ENCODE measurements at places on chromosomes 2 and 18.

GRCh38 chr2:62465039-62465740 lies 40.8 kb downstream of the TMEM17 start:
- no peak for DNase-seq

DNA sequence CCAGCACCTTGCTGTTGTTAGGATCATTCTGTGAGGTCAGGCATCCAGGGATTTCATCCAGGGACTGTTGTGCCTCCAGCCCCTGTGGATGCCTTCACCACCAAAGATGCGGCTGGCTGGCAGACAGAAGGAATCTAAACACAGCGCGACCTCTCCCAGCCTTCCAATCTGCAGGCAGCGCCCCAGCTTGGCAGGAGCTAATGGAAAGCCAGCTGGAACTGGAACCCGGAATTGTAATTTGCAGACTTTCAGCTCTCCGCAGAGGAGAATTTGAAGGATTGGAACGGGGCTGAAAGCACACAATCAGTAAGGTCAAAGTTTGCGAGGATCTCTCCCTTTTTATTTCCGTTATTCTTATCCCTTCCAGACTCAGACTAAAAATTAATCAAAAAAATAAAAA lies 127.8 kb downstream of the TRIB2 start:
- no peak for DNase-seq

DNA sequence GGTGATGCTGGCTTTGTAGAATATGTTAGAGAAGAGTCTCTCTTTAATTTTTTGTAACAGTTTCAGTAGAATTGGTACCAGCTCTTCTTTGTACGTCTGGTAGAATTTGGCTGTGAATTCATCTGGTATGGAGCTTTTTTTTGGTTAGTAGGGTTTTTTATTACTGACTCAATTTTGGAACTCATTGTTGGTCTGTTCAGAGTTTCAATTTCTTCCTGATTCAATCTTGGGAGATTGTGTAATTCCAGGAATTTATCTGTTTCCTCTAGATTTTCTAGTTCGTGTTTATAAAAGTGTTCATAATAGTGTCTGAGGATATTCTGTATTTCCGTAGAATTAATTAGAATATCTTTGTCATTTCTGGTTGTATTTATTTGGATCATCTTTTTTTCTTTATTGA lies 943.5 kb downstream of the TRIB2 start:
- DNase-seq: no peak

GRCh38 chr2:180473456-180473855 lies 466.4 kb upstream of the CWC22 start:
- no peak for DNase-seq

GRCh38 chr2:11753452-11753885 lies 7.0 kb downstream of the LPIN1 start:
- no peak for DNase-seq

DNA sequence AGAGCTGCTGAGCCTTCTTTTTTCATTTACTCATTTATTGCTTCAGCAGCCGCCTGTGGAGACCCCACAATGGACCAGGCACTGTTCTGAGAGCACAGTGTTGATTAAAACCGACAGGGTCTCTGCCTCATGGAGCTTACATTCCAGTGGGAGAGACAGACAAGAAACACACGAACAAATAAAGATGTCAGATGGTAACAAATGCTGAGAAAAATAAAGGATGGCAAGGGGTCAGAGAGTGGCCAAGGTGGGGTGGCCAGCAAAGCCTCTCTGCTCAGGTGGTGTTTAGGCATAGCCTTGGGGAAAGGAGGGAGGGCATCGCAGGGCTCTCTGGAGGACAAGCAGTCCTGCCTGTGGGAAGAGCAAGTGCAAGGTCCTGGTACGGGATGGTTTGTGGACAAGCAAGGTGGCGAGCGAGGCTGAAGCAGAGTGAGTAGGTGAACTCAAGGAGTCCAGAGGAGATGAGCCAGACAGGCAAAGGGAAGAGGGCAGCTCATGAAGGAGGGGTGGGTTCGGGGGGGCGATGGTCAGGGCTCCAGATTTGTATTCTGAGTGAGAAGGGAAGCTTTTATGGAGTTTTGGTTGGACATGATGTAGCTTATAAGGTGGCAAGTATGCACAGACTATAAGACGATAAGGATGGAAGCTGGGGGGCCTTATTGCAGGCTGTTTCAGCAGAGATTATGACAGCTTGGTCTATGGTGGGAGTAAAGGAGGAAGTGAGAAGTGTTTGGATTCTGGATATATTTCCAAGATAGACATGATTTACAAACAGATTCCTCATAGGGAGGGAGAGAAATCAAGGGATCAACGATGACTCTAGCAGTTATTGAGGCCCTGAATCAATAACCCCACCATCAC lies 8.8 kb upstream of the ITGB6 start:
- DNase-seq: no peak

GRCh38 chr2:40266201-40266600 lies 185.7 kb downstream of the SLC8A1 start:
- no peak for DNase-seq

DNA sequence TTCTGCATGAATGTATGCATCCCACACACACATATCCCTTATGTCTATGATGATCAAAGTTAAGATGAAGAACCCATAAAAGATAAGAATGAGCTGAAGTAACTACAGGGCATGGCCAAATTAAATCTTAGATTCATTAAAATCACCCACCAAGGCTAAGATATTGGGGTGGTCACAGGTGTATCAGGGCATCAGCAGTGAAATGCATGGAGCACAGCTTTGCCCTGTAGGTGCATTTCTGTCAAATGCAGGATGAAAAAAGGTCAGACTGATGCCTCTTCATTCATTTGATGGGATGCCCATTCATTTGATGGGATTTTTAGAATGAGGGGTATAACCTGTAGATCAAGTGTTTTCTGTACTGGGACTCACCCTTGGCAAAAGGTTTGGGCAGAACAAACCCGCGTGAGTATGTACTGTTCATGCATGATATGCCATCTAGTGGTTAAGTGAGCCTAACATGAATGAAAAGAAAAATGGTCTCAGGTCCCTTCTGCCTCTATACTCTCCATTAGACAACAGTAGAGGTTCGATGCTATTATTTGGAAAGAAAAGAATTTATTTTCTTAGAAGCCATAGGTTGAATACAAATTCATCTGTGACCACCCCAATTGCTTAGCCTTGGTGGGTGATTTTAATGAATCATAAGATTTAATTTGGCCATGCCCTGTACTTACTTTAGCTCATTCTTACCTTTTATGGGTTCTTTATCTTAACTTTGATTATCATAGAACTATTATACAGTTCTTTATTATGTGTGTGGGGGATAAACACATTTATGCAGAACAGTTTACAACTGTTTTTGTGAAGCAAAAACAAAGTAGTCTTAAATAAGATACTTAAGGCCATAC lies 43.2 kb upstream of the NOSTRIN start:
- DNase-seq: no peak

DNA sequence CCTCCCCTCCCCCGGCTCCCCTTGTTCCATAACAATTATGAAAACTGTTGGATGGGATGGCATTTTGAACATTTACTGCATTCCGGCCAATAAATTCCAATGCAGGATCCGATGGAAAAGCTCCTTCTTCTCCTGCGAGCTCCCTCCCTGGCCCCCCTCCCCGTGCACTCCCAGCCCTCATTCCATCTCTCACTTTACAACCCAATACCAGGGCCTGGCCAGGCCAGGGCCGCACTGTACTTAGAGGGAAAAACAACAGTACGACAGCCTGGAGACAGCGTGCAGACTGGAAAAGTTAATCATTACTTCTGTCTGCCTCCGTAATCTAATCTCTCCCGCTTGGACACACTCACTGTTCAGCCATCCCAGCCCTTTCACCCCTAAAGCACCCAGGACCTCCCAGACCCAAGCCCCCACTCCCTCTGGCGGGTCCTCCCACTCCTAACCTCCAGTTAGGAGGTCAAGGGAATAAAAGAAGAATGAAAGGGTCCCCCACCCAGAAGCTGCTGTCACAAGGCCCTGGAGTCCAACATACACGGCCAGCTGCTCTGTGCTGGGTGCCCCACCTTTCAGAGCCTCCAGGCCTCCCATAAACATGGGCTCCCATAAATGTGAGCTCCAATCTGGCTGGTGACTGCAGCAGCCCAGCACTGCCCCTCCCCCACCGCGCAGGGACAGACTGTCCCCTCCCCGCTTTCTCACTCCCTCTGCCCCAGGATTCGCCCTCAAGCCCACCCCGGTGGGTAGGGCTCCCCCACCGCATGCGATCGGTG lies 20.6 kb downstream of the SMAD7 start:
- no peak for DNase-seq

DNA sequence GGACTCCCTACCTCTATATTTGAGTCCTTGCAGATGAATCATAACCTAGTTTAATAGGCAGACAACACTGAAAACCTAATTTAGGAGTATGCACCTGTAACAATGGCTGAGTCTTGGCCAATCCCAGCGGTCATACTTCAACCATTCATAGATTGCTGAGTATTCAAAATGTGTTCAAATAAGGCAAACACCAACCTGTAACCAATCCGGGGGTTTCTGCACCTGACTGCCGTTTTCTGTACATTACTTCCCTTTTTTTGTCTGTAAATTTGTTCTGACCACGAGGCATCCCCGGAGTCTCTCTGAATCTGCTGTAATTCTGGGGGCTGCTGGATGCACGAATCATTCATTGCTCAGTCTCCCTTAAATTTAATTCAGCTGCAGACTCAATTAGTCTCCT lies 338.6 kb downstream of the STK39 start:
- DNase-seq: no peak

- DNase-seq: no peak
Measured at GRCh38 chr18:30271716-30272115, 770.8 kb downstream of the DSC3 start.

DNA sequence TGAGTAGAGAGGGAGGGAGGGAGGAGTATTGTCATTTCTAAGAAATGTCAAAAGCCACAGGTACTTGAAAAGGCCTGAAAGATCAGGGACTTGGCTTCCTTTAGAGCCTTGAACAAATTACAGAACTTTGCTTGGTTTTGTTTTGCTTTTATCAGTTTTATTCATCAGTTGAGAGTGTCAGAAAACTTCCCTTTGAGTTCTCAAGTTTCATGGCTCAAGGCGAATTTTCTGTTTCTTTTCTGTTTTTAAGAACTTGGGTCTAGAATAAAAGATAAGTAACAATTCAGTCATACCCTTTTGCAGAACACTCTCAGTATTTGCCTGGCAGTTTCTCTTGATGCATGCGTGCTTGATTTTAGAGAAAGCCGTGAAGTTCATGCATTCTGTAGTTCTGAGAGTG lies 531.9 kb downstream of the PARD3B start:
- DNase-seq: no peak

DNA sequence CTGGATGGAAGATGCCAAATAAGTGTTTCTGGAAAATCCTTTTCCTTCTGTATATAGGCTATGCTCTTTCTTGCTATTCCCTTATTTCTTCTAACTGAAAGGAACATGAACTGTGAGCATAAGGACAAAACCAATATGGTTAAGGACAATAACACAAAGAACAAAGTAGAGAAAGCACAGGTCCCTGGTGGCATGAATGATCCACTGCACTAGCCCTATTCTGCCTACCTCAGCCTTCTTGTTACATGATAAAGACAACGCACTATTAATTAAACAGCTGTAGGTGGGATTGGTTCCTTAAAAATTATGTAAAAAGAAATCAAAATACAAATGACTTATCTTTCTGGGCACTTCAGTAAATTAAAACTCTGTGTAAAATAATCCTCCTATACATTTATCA lies 1.9 kb upstream of the WDR75 start:
- DNase-seq: no peak
